ENCODE measurements at places on chromosomes 6 and 20.
A peak's percentile ranks its signal among the peaks of the same experiment; 100 is the strongest.

DNA sequence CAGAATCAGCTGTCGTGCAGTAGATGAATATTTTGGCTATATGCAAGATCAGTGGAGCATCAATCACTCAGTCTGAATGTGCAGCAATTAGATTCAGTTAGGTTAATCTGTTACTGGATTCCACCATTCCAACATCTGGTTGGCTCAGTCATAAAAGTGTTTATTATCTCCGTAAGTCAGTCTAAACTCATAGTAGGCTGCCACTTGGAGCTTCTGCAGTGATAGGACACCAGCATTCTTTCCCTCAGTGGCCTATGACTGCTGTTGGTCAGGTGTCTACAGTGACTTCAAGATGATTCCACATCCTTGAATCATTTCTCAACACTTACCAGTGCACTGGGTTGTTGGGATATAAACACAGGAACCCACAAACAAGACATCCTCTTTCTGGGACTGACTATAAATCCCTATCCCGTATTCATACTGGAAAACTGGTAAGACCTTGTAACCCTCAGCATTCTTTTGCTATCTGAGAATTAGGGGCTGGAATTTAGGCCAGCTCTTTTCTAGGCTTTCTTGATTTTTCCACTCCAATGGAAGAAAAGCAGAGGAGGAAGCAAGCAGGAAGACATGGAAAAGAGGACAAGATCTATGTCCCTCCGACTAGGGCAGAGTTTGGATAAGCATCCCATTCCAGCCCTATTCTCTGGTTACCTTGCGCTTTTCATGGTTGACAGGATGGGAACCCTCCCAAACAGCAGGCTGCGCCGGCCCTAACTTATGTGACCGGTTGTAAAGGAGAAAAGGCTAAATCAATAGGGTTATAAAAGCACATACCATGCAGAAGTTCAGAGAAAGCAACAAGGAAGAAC lies 919.6 kb downstream of the KIF16B start:
- DNase-seq: no peak

- DNase-seq: no peak
These were observed 30.6 kb upstream of the ME1 start for GRCh38 chr6:83461438-83461837.

GRCh38 chr6:92339936-92340640 lies 1079.3 kb downstream of the EPHA7 start:
- no peak for DNase-seq

GRCh38 chr6:26477426-26477825 lies 19.7 kb downstream of the BTN2A1 start:
- no peak for DNase-seq

GRCh38 chr20:677957-678356 lies 2.4 kb upstream of the SCRT2 start:
- no peak for DNase-seq

GRCh38 chr20:42565235-42565995 lies 624.3 kb downstream of the PTPRT start:
- DNase-seq: no peak

- DNase-seq: no peak
These were observed 69.4 kb downstream of the BACH2 start for GRCh38 chr6:90227213-90227612.

- peak; percentile 53 for DNase-seq
These were observed 586 bp downstream of the ZNF512B start for GRCh38 chr20:63968928-63969760.

GRCh38 chr6:53598265-53598907 lies 53.5 kb upstream of the GCLC start:
- DNase-seq: no peak

DNA sequence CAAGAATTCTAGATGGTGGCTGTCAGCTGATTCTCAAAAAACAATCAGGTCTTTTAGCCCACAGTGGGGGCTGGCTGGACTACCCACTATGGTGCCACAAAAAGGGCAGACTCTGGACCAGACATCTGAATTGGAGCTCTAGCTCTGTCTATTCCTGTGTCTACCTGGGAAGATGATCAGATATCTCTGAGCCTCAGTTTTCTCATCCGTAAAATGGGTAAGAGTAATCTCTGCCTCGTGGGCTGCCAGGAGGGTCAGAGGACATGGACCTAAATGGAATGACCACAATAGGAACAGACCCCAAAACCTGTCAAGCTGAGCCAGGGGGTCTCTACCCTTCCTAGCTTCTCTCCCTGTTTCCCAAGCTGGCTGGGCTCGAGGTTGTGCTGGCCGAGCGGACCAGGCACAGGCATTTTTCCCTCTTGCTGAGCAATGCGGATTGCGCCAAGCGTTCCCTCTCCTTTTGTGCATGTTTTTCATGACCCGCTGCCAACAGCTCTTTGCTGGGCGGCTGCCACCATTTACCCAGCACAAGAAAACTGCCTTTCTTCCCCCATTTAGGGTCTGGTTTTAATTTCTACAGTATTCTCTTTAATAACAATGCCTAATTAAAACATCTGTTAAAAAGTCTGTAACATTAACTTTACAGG lies 74.7 kb upstream of the MAFB start:
- DNase-seq: no peak

DNA sequence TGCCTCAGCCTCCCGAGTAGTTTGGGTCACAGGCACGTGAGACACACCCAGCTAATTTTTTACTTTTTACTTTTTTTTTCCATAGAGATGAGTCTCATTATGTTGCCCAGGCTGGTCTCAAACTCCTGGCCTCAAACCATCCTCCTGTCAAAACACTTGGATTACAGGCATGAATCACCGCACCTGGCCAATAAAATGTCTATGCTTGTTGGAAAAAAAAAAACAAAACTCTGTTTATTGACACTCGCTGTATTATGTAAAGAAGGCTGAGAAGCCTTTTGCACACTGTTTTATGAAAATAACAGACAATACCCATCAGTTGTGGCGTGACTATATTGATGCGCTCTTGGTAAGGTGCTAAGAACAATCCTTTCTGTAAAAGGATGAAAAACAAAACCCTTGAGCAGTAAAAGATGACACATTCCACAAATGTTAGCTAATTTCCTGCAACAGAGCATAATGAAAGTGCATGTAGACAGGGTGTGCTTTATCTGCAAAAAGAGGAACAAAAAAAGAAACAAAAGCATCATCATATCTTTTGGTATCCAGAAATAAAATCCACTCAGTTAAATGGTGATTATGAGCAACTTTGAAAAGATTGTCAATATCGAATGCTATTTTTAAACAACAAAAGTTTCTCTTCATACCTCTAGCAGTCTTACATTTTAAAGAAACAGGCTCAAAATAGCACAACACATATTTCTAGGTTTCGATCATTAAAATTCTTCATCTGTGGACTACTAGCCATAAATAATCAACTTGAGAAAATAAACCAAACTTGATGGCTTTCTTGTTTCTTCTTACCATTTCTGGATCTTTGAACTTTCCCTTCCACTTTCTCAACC lies 108.3 kb upstream of the PHACTR1 start:
- DNase-seq: no peak

DNA sequence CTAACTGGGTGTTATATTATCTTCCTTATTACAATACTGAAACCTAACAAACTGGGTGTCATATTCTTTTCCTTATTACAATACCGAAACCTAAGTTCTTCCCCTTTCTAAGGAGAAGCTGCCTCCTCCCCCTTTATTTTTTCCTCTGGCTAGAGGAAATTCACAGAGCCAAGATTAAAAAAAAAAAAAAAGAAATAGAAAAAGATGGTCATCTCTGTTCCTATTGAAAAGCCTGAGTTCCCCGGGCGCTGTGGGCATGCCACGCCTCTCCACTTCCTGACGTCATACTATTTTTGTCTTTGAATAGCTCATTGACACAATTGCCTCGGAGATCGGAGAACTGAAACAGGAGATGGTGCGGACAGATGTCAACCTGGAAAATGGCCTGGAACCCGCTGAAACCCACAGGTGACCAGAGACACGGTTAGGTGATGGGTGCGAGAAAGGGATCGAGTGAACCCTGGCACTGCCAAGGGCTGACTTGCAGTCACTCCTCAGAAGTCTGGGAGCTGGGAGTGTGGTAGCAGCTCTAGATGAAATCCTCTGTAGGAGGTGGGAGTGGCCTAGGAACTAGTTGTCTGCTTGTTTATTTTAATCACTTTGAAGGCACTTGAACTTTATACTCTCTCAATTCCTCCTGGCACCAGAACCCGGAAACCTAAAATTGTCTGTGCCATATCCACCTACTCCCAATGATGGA lies 82.2 kb upstream of the NAA20 start:
- no peak for DNase-seq

GRCh38 chr6:31586599-31587281 lies 663 bp downstream of the LST1 start:
- DNase-seq: no peak

- no peak for DNase-seq
These were observed 112.7 kb upstream of the THBS2 start for GRCh38 chr6:169366258-169366901.

- no peak for DNase-seq
These were observed 247.2 kb downstream of the HACE1 start for GRCh38 chr6:104612541-104612940.

GRCh38 chr6:136534268-136534667 lies 16.0 kb downstream of the MAP7 start:
- DNase-seq: no peak

GRCh38 chr6:166803471-166803870 lies 152.9 kb downstream of the RNASET2 start:
- no peak for DNase-seq

GRCh38 chr6:105859457-105859856 lies 226.7 kb upstream of the PRDM1 start:
- DNase-seq: no peak

GRCh38 chr20:24439737-24440387 lies 29.6 kb upstream of the SYNDIG1 start:
- DNase-seq: no peak

DNA sequence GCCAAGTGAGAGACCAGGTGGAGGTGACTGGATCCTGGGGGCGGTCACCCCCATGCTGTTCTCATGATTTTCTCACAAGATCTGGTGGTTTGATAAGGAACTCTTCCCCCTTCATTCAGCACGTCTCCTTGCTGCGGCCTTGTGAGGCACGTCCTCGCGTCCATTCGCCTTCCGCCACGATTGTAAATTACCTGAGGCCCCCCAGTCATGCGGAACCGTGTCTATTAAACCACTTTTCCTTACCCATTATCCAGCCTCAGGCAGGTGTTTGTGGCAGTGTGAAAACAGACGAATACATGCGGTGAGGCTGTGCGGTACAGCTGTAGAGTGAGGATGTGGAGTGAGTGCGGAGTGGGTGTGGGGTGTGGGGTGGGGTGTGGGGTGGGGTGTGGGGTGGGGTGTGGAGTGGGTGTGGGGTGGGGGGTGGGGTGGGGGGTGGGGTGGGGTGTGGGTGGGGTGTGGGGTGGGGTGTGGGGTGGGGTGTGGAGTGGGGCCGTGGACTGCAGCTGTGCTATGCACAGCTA lies 12.1 kb upstream of the NTSR1 start:
- no peak for DNase-seq

DNA sequence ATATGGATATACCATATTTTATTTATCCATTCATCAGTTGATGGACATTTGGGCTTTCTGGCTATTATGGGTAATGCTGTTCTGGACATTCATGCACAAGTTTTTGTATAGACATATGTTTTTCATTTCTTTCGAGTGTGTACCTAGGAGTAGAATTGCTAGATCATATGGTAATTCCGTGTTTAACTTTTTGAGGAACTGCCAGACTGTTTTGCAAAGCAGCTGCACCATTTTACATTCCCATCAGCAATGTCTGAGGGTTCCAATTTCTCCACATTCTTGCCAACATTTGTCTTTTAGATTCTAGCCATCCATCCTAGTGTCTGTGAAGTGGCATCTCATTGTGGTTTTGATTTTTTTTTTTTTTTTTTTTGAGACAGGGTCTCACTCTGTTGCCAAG lies 20.8 kb downstream of the SRC start:
- no peak for DNase-seq

DNA sequence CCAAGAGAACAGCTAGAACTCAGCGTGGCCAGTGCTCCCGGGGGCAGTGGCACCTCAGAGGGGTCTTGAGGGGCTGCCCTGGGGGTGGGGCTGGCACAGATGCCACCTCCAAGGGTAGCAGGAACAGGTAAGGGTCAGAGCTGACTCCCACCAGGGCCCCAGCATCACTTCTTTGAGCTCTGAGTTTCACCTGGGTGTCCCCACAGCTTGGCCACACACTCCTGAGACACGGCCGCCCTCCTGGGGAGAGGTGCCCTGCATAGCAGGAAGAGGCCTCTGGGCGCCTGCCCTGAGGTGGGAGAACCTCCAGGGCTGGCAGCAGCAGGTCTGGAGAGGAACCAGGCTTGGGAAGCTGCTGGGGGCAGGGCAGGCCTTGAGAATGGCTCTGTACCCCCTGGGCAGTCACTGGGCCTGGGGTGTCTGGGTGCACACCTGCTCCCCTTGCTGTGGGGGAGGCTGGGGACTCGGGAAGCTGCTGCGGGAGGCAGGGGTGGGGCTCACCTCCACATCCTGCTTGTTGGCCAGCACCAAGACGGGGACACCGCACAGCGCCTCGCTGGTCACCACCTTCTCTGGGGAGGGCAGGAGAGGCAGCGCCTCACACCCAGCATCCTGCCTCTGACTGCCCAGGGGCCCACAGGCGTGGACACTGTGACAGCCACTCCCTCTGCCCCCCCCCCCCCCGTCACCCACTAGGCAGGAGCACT lies 5.0 kb downstream of the TNFRSF6B start:
- DNase-seq: no peak

DNA sequence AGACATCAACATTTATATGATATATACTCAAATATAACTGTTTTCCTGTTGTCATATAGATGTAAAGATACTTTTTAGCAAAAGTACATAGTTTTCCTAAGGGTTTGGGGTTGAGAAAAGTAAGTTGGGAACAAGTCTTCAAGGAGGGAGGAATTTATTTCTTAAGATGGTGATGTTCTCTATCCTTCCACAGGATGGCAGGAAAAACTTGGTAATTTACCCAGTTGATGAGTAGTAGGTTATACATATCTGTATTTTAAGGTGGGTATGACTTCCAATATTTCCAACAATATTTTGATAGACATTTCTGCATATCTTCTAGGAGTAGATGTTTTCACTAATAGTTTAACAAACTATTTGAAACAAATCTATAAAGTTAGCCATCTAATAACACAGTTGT lies 254.4 kb downstream of the RIMS1 start:
- DNase-seq: no peak

DNA sequence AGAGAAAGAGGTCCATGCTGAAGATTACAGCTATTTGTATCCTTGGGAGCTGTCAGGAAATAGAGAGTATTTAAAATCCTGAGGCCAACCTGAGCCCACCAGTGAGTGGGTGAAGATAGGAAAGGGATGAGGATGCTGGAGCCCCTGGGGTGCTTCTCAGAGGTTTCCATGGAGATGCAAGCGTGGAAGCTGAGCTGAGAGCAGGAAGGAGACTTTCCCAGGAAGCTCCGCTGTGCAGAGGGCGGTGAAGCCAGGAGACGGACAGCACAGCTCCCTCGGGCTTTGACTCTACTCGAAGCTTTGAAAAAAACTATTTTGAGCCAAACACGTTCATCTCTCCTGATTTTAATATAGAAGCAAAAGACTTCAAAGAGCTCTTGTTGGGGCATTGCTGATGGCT lies 222.1 kb downstream of the SMOC2 start:
- no peak for DNase-seq

- no peak for DNase-seq
These were observed 48.1 kb upstream of the MYL9 start for GRCh38 chr20:36493051-36493800.

- no peak for DNase-seq
These were observed 28.8 kb upstream of the TULP4 start for GRCh38 chr6:158283304-158283980.
